ENCODE measurements at places on chromosomes 16 and 17. TPM values are rescaled to one million over a fixed set of nuclear protein-coding genes. Genes with fewer than 3 reads are reported as not detected.

MSLN gene
- not detected for total RNA-seq

GAS7 gene
- total RNA-seq, result 0.24 TPM

TMEM132E gene
- total RNA-seq, result not detected

TEKT5 gene
- 0.15 TPM for total RNA-seq

RTN4RL1 gene
- 0.17 TPM for total RNA-seq

TERB1 gene
- not detected for total RNA-seq

FBXW10 gene
- not detected for total RNA-seq

DHX58 gene
- total RNA-seq, result 38.1 TPM

DLX4 gene
- 0.52 TPM for total RNA-seq

GAST gene
- total RNA-seq, result not detected

PDF gene
- total RNA-seq, result 16.2 TPM

P2RX1 gene
- total RNA-seq, result 0.43 TPM

CDRT15 gene
- total RNA-seq, result not detected

PRKCB gene
- total RNA-seq, result 57.9 TPM

NME3 gene
- 53.1 TPM for total RNA-seq

TBC1D3D gene
- total RNA-seq, result 0.53 TPM

CLN3 gene
- total RNA-seq, result 17.0 TPM

MYH8 gene
- total RNA-seq, result not detected

TRPV3 gene
- total RNA-seq, result 0.77 TPM

SP6 gene
- 0.12 TPM for total RNA-seq

PTX4 gene
- total RNA-seq, result not detected

CFAP119 gene
- 3.8 TPM for total RNA-seq

GUCY2D gene
- total RNA-seq, result not detected

GPR139 gene
- total RNA-seq, result not detected

CALB2 gene
- not detected for total RNA-seq

NXPH3 gene
- 0.10 TPM for total RNA-seq

PABPN1L gene
- total RNA-seq, result not detected

CTF1 gene
- 0.43 TPM for total RNA-seq

PITPNM3 gene
- total RNA-seq, result 0.48 TPM

TP53TG3D gene
- not detected for total RNA-seq

HBQ1 gene
- total RNA-seq, result not detected

ABCA8 gene
- not detected for total RNA-seq

KRT33A gene
- not detected for total RNA-seq

TNFRSF17 gene
- not detected for total RNA-seq

EPX gene
- not detected for total RNA-seq

SPG7 gene
- total RNA-seq, result 70.4 TPM

CCL15 gene
- total RNA-seq, result not detected

TMEM88 gene
- total RNA-seq, result 2.2 TPM

TAC4 gene
- not detected for total RNA-seq

SPATA2L gene
- 7.6 TPM for total RNA-seq

ORC6 gene
- 51.7 TPM for total RNA-seq

NHLRC4 gene
- total RNA-seq, result 0.45 TPM

CNGB1 gene
- total RNA-seq, result not detected
